Activated naive CD4-positive, alpha-beta T cell treated with anti-CD3 and anti-CD28 coated beads, Interleukin-2, amount 10 ng/mL, durations not matched to agents 5 hours and 36 hours (primary cell): ENCODE measurements at places on chromosomes 2 and 18. TPM values are rescaled to one million over a fixed set of nuclear protein-coding genes. Genes with fewer than 3 reads are reported as not detected.

Gene ALK
- total RNA-seq = not detected

Gene HTR2B
- not detected for total RNA-seq

Gene MAB21L4
- not detected for total RNA-seq

Gene ANKRD30BL
- not detected for total RNA-seq

Gene COL4A3
- total RNA-seq = not detected

Gene NT5DC4
- total RNA-seq = not detected

Gene ESPNL
- total RNA-seq = 0.10 TPM

Gene CTDSP1
- 223 TPM for total RNA-seq

Gene RBM44
- total RNA-seq = 0.72 TPM

Gene TSPYL6
- not detected for total RNA-seq

Gene MEIS1
- not detected for total RNA-seq

Gene ANKRD30B
- not detected for total RNA-seq

Gene LYPD1
- total RNA-seq = not detected

Gene DYNAP
- total RNA-seq = not detected

Gene CHRNA1
- total RNA-seq = not detected

Gene EHBP1
- 28.2 TPM for total RNA-seq

Gene PMS1
- total RNA-seq = 25.5 TPM

Gene CCDC74A
- 3.8 TPM for total RNA-seq

Gene ASB18
- not detected for total RNA-seq
